ENCODE measurements at places on chromosomes 2 and 18.
A peak's percentile ranks its signal among the peaks of the same experiment; 100 is the strongest.

GRCh38 chr18:8962855-8963635 is 139.5 kb upstream of the NDUFV2 start:
- DNase-seq: no peak

GRCh38 chr18:21187886-21188285 is 54.1 kb upstream of the GREB1L start:
- DNase-seq: no peak

DNA sequence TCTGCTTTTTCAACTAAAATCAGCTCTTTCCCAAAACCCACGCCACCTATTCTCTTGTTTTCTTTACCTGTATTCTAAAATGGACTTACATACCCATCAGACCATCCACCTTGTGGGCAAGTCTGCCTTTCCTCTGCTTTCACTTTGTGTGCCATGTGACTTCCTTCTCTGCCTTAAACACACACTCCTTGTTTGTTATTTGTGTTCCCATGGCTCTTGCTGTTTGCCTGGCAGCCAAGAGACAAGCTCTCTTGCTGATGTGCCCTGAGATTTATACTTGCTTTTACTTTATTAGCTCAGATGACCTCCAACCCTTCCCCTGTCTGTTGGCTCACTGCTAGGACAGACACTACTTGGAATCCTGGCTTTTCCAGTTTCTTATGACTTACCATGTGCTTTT is 309.7 kb upstream of the LRRTM4 start:
- DNase-seq: no peak

DNA sequence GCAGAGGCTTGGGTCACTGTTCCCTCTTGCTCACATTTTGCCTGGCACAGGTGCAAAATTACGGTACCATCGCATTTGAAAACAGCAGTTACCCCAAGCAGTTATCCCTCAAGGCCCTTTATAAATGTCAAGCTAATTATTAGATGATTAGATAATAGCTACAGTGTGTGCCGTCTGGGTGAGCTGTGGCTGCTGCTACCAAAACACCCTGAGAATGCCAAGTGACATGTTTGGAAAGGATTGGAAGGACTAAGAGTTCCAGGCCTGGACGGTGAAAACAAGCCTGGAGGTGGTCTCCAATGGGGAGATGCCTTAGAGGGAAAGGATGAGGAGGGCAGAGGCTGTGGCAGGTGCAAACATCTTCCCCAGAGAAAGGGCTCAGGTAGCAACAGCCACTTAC is 120.6 kb downstream of the CAPN13 start:
- DNase-seq: peak; percentile 43

- DNase-seq: no peak
Measured at GRCh38 chr2:181812106-181812743, 79.3 kb upstream of the ITPRID2 start.

DNA sequence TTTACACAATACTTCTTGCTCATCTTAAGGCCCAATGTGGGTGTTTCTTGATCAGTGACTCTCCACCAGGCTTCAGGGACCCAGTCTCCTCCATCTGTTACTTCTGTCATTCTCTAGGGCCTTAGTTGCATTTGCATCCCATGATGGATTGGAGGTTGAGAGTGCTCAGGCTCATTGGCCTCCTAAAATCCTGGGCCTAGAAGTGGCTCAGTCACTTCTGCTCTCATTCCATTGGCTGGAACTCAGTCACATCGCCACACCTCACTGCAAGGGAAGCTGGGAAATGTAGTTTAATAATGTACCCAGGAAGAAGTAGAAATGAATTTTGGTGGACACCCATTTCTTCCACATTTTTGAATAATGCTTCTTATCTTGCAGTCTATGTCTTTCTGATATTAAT is 223.5 kb downstream of the HRH4 start:
- no peak for DNase-seq

Measured in activated CD4-positive, alpha-beta T cell treated with anti-CD3 and anti-CD28 coated beads, Interleukin-2, amount 10 ng/mL, durations not matched to agents 24 days and 14 days (primary cell).